Stimulated activated CD4-positive, alpha-beta T cell treated with anti-CD3 and anti-CD28 coated beads, Interleukin-4, amount 100 ng/mL, for 24 hours (primary cell): ENCODE measurements at places on chromosomes 1 and 21.

DNA sequence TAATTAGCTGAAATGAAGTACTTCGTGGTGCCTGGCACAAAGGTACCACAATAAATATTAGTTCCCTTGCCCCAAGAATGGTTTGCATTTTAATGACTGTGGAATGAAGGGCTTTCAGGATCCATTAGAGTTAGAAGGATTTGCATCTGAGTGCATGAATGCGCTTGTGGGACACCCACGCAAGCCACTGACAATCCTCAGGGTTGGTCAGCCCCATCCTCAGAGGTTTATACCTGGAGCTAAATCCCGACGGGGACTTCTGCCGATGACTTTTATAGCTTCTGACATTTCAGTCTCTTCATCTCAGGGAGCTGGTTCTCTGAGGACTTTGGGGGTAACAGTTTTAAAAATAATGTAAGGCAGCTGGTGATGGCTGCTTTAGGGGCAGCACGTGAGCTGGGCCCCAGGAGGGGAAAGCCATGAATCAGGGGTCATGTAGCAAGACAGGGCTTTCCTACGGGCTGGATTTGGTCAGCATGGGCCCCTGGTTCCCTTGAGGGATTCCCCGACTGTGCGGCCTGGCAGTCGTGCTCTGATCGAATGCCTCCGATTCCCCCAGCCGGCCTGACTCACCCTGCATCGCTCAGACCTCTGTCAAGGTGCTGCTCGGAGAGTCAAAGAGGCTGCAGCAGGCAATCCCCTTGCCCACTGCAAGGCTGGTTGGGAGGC, 20.8 kb upstream of the IL10 start:
- DNase-seq, result no peak

DNA sequence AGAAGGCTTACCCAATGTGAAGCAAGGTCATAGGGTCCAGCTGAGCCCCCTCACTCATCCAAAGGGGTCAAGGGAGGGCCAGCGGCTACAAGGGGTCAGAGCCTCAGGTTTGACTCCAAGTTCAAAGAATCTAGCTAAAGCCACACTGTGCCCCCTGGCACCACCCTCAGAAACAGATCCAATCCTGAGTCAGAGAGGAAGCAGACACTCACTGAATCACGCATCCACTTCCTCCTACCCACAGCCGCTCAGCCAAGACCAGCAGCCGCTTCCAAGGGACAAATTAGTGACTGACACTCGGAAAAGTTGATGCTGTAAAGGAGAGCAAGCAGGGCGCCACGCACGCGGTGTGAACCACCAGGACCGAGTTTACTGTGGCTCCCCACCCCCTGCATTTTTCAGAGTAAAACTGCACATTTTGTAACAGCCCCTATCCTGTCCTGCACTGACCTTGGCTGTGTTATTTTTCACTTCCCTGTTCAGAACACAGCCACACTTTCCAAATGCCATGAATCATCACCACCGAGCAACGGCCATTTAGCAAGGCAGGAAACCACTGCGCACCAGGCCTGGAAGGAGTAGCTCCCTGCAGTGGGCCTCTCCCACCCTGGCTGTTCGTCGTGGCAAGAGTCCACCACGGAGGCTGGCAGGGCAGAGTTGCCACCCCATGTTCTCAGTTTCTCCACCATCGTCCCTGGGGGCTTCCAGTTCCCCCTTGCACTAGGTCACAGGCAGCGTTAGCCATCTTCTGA, 147.8 kb downstream of the TOMM20 start:
- peak; percentile 80 for DNase-seq

GRCh38 chr1:15128520-15129313, 24.8 kb upstream of the TMEM51 start:
- peak; percentile 77 for DNase-seq

GRCh38 chr1:206518743-206519142, 11.4 kb downstream of the RASSF5 start:
- DNase-seq, result no peak

- DNase-seq, result no peak
Observed at GRCh38 chr1:37146071-37146470, 111.8 kb upstream of the GRIK3 start.

- no peak for DNase-seq
Observed at GRCh38 chr1:13597166-13597565, 13.5 kb downstream of the PDPN start.

GRCh38 chr1:6208723-6209660, 3.1 kb downstream of the RNF207 start:
- DNase-seq, result peak; percentile 22

DNA sequence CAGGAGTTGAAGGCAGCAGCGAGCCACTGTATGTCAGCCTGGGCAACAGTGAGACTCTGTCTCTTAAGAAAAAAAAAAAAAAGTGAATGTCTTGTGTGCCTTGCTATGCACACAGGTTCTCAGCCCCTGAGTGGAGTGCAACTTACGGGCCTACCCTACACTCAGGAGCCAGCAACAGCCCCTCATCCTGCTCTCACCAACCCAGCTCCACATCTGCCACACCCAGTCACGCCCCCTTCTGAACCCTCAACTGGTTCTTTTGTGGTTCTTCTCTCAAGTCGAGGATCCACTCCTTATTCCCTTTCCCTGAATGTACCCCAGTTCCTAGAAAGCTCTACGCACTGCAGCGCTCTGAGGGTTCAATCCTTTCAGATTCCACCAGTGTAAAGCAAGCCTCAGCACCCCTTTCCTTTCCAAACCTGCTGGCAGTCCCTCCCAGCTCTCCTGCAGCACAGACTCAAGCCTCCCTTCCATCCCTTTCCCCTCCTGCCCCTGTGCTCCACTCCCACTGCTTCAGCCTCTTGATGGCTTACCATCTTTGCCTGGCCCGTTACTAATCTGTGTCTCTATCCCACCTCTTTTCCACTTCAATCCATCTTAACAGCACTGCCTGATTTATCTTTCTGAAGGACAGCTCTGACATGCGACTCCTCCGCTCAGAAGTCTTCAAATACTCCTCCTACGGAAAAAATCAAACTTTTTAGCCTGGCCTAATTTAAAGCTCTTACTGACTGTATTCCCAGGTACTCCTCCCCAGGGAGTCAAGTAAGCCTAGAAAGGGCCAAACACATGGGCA, 38.1 kb downstream of the GNB1 start:
- DNase-seq, result no peak

GRCh38 chr1:25989440-25990234, 8.2 kb downstream of the PAFAH2 start:
- DNase-seq, result no peak

DNA sequence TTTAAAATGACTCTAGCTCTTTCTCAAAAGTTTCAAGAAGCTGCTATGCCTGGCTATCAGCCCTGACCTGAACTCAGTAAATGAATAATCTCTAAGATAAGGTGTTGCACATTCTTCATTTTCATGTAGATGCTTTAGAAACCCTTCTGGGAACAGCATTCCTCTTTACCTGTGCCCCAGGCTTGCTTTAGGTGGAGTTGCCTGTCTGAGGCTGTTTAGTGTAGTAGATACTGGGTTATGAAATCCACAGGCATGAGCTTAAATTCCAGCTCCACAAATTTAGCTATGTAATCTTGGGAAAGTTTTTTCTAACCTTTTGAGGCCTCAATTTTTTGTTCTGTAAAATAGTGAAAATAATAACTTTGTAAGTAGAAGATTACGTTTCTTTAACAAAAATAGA, 41.6 kb downstream of the ATP6V1G3 start:
- DNase-seq, result no peak

DNA sequence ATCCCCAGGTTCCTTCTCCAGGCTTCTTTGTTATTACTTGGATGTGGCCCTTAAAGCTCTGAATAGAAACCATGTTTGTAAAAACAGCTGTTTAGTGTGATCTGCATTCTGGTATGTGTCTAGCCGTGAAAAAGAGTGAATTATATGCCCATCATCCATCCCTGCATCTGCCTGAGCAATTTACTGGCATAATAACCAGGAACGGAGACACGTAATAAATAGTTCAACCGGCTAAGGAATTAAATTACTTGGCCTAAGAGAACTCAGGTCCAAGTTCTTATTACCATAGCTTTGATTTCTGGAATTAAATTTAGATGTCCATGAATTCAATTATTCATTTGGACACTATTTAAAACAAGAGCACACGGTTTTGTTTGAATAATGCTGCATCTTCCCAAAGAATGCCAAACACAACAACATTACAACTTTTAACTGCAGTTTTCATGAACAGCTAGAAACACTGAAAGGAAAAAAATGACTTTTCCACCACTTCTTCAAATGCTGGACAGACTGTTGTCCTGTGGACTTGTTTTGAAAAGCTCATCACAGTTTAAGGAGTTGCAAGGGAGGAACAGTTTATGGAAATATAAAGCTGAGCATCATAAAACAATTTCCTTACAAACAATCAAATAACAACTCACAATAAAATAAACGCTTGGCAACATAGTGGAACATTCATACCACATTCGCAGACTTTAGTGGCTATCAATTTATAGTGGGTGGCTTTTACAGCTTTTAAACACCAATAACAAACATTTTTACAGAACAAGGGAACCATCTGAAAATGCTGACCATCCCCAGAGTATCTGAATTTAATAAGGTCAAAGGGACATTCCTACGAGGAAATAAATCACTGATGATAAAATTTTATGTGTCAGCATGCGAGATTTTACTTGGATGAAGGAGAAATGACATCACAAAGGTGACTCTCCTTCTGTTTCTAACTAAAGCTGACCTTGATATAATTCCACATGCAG, 144.7 kb downstream of the APP start:
- no peak for DNase-seq

DNA sequence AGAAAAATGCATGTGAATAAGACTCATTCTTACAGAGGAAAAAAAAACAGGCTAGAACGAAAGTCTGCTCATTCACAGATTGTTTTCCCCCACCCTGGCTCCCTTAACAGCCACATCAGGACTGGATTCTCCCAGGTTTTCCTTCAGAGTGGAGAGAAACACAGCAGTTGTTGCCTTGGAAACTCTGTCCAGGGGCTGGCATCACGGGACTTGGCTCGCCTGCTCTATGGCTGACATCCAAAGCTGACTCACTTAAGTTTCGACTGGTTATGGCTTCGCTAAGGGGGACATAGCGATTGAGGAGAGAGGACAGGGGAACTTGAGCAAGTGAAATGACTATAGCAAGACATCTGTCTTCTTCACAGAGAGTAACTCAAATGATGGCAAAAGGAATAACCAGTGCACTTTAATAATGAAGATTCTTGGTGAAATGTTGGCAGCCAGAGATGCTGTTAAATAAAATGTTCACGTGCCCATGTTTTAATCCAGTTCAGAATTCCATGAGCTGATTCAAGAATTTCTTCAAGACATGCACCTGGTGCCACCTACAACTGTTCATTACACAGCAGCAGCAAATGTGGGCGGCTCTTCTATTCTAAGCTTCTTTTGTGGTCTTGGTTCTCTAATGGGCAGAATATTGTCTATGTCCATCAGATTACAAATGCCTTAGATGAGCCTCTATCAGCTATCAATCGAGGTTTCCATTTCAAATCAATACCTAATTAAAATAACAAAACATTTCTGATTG, 21.8 kb downstream of the MIS18A start:
- DNase-seq, result no peak

DNA sequence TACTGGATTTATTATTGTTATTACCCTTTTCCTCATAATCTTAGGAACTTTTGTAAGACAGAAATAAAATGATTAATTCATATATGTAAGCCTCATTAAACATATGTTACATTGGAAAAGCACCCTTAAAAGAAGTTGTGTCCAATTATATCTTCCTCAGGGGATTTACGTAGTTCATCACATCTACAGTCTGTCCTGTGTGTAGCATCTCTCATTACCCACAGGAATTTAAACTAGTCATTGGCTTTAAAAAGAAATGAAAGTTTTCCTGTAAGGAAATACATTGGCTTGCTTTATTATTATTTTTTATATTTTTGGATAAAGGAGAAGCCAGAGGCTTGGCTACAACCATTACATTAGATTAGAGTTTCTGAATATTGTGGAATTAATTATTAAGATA, 56.1 kb downstream of the SWT1 start:
- DNase-seq, result no peak
